ENCODE measurements at places on chromosomes 12 and 14.
A peak's percentile ranks its signal among the peaks of the same experiment; 100 is the strongest.

GRCh38 chr12:12889701-12890100 is 1.7 kb upstream of the GPRC5A start:
- no peak for DNase-seq

- no peak for DNase-seq
These were observed 757 bp downstream of the ZC3H10 start for GRCh38 chr12:56118688-56119357.

DNA sequence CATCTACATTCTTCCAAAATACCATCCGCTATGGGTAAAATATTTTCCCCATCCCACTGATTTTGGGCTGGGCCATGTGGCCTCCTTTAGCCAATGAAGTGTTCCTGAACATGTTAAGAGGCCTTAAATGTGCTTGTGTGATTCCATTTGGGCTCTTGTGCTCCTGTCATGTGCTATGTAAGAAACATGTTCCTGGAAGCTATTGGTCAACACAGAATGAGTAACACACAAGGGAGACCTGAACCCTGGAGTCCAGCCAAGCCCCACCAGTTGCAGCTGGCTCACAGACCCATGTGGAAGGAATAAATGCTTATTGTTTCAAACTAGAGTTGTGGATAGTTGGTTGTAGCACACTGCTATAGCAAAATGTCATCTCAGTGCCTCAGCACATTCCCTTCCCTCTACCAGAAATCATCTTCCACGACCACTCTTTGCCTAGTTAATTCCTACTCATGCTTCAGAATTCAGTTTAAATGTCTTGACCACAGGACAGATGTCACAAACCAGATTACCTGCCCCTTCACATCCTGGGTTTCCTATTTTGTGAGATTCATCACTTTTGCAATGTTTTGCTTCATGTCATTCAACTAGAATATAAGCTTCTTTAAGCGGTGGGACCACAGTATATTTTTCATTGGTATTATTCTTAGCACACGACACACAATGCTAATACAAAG is 217.3 kb upstream of the EEA1 start:
- no peak for DNase-seq

GRCh38 chr12:42590330-42590934 is 886 bp upstream of the PRICKLE1 start:
- DNase-seq = no peak

DNA sequence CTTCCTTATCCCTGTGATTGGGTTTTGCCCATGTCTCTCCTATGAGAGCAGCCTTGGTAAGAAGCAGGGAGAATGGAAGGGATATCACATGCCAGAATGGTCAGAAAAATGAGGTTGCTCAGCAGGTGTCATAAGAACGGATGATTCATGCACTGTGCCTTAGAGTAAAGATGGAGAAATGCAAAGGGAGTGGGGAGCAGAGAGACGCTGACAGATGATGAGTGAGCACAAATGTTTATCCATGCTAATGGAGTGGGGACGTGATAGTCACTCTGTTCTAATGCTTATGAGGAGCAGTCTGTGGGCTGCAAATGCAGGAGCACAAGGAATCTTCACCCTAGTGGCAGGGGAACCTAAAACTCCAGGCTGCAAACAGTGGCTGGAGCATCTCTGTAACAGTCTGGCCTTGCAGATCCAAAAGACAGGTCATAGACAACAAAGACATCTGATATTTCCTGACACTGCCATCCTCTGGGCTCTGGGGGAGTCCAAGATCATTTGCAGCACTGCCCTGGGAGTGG is 243.2 kb downstream of the CACNA1C start:
- DNase-seq = no peak

GRCh38 chr12:77003246-77003645 is 62.1 kb downstream of the E2F7 start:
- DNase-seq = no peak

- DNase-seq = no peak
These were observed 4.4 kb upstream of the CRACR2A start for GRCh38 chr12:3757261-3757660.

DNA sequence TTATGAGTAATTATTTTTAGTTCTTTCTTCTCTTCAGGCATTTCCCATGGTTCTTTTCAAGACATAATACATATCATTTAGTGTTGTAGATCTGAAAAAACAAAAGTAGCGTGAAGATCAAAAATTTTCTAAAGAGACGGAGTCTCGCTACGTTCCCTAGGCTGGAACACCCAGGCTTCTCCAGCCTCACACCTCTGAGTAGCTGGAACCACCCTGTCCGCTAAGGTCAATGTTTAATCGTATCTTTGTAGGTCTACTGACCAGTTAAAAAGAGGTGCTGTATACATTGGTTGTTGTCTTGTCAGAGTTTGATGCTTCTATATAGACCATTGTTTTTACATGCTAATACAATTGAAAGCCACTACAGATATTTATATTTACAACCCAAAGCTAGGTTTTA is 1.3 kb upstream of the HIF1A start:
- DNase-seq = no peak

DNA sequence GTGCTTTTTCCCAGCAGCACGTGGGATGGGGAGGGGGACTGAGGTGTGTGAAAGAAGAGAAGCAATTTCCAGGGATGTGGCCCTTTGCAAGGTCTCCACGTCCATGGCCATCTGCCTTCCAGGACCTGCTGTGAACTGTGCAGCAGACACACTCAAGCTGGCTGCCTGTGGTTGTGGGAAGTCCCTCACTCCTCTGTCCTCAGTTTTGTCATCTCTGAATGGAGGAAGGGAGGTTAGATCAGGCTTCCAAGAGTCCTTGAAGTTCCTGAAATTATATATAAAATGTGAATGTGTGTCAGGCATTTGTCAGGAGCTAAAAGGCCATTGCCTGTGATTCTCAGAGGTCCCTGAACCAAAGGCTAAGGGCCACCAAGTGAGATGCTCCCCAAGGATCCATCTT is 328.2 kb downstream of the CACNA1C start:
- DNase-seq = no peak

- DNase-seq = peak; percentile 83
These were observed at the start of gene PSMB5 for GRCh38 chr14:23034498-23035302. TSS of gene PSMB5 (minus strand) at chr14:23034900. CDS start at chr14:23034881, 19 bp downstream.

GRCh38 chr12:108839018-108839889 is 18.1 kb downstream of the SSH1 start:
- DNase-seq = no peak

DNA sequence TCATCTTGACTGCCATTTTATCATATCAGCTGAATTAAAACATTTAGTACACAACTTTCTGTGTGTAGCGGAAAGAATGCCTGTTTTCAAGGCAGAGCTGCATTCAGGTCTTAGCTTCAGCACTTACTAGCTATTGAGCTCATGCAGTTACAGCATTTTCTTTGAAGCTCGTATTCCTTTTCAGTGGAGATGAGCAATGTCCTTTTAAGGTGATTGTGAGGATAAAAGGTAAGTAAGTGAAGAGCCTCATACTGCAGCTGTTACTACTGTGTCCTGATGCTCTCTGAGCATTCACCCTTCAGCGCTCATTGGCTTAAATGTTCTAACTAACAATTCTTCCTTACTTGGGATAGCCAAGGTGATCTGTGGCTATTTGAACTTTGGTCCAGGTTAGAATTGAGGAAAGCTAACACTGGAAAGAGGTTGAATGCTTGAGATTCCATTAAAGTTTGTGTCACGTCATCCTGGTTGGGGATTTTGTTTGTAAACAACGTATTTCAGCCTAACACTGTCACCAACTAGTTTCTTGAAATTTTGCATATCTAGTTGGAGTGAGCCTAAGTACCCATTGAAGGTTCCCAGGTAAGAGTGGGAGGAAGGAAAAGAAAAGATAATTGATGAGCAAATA is 71.4 kb downstream of the PAPOLA start:
- no peak for DNase-seq

DNA sequence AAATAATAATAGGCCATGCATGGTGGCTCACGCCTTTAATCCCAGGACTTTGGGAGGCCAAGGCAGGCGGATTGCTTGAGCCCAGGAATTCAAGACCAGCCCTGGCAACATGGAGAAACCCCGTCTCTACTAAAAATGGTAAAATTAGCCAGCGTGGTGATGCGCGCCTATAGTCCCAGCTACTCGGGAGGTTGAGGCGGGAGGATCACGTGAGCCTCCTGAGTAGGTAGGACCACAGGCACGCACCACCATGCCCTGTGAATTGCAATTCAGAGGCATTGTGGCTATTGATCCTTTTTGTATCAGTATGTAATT is 2.3 kb downstream of the ARHGDIB start:
- no peak for DNase-seq

DNA sequence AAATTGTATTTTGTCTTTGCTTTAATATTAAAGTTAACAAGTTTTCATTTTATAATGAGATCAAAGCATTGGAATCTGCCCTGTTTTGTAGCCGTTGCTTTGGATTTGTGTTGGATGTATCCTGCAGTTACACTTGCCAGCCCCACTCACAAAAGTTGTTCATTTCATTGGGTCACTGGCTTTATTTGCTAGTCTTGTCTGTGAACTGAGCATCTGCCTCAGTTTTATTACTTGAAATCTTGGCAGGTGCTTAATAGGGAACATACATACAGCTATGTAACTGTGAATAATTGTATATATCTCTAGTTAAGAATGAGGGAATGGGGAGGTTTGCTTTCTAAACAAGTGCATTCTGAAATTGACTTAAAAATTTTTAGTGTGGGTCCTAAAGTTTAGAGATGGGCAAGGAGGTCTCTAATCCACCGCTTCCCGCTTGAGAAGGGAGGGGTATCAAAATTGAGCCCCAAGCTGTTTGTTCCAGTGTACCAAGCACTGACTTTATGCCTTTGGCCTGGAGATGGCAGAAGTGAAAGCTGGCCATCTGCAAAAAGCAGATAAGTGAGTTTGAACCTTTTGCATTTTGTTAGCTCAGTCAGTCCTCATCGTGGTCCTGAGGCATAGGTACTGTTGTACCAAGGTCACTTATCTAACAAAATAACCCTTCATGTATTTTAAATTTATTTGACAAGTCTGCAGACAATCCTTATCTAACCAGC is 9.3 kb downstream of the EIF5 start:
- DNase-seq = no peak

DNA sequence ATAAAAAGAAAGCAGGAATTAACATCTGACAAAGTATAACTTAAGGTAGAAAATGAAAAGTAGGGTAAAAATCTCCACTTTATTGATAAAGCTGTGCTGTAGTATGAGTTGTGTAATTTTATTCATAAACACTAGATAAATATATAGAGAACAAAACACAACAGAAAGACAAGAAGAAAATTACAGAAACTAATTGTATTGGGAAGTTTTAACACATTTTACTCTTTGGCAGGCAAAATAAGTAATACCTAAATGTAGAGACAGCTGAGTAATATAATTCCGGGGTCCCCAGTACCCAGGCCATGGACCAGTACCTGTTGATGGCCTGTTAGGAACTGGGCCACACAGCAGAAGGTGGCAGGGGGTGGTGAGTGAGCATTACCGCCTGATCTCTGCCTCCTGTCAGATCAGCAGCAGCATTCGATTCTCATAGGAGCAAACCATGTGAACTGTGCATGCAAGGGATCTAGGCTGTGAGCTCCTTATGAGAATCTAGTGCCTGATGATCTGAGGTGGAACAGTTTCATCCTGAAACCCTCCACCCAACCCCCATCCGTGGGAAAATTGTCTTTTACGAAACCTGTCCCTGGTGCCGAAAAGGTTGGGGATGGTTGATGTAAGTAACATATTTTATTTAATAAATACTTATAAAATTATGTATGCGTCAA is 84.4 kb upstream of the ETV6 start:
- DNase-seq = no peak

- DNase-seq = no peak
These were observed 79.0 kb downstream of the PRIMA1 start for GRCh38 chr14:93709249-93709648.

DNA sequence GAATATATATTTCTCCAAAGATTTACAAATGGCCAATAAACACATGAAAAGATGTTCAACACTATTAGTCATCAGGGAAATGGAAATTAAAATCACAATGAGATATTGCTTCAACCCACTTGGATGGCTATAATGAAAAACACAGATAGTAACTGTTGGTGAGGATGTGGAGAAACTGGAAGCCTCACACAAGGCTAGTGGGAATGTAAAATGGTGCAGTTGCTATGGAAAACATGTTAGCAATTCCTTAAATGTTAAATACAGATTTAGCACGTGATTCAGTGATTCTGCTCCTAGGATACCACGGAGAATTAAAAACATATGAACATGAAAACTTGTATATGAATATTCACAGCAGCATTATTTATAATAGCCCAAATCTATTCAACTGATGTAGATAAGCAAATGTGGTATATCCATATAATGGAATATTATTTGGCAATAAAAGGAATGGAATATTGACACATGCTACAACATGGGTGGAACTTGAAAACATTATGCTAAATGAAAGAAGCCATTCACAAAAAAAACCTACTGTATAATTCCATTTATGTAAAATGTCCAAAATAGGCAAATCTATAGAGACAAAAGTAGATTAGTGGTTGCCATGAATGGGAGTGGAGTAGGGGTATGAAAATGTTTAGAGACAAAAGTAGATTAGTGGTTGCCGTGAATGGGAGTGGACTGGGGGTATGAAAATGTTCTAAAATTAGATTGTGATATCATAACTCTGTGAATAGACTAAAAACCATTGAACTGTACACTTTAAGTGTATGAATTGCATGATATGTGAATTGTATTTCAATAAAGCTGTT is 227.1 kb upstream of the DDHD1 start:
- no peak for DNase-seq

DNA sequence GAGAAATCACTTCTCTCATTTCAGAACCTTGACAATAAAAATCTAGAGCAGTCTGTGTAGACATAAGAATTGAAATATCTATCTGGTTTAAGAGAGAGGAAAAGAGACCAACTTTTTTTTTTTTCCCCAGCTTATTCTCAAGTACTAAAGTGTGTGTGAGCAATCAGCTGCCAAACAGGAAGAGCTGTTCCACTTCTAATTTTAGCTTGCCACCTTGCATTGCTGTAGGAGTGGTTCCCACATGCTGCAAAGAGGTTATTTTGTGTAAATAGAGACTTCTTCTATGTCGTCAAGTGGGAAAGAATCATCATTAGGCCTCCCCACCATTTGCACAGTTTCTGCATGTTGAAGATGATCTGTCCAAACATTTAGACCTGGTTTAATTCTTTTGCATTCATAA is 142.6 kb downstream of the NPAS3 start:
- no peak for DNase-seq

- no peak for DNase-seq
These were observed 69.4 kb upstream of the RHOJ start for GRCh38 chr14:63134801-63135200.

- no peak for DNase-seq
These were observed 172.8 kb upstream of the KITLG start for GRCh38 chr12:88753066-88753465.

- DNase-seq = no peak
These were observed 328.4 kb downstream of the BMP4 start for GRCh38 chr14:53628261-53628660.

GRCh38 chr14:54730156-54730961 is 163.4 kb downstream of the SAMD4A start:
- peak; percentile 37 for DNase-seq

- no peak for DNase-seq
These were observed 237.1 kb downstream of the FOXN3 start for GRCh38 chr14:89179891-89180404.

All from activated T-cell treated with anti-CD3 and anti-CD28 coated beads for 24 hours (primary cell).